Activated naive CD8-positive, alpha-beta T cell treated with anti-CD3 and anti-CD28 coated beads, Interleukin-2, amount 50 U/mL, for 16 hours (primary cell): ENCODE measurements at places on chromosomes 12 and 14.
A peak's percentile ranks its signal among the peaks of the same experiment; 100 is the strongest.

DNA sequence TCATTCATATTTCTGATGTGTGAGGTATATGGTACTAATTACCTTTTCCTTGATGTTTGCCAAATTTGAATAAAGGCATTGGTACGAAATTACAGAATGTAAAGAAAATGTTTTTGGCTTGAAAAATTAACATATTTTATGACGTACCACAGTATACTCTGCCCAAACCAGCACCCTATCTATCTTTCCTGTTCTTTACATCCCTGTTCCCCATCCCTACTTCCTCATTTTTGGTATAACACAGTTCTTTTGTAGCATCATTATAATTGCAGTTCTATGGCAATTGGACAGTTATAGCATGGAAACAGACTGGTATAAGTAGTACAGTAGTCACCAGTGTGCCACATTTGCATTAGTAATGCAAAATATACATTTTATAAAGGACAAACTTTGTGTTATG is 7.0 kb upstream of the CCT2 start:
- no peak for DNase-seq

DNA sequence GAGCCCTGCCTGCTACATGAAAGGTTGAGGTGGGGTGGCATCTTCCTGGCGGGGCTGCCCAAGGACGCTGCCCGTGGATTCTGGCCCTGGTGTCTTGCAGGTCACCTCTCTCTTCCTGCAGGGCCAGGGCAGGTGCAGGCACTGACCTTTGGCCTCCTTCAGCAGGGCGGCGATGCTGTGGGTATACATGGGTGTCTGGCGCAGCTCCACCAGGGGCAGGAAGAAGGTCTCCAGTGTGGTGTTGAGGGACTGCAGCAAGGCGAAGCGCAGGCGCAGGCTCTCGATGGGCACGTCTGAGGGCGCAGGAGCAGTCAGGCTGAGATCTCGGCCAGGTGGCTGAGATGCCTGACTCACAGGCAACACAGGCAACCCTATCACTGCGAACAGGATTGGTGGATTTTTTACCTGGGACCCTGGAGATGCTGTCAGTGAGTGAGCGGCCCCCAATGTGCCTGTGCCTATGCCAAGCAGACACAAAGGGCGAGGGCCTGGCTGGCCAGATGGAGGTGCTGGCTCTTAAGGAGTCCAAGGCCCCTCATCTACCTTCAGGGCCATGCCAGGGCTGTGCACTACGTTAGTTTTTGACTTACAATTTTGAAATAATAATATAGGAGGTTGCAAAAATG is 45.7 kb downstream of the TRAFD1 start:
- DNase-seq: no peak

DNA sequence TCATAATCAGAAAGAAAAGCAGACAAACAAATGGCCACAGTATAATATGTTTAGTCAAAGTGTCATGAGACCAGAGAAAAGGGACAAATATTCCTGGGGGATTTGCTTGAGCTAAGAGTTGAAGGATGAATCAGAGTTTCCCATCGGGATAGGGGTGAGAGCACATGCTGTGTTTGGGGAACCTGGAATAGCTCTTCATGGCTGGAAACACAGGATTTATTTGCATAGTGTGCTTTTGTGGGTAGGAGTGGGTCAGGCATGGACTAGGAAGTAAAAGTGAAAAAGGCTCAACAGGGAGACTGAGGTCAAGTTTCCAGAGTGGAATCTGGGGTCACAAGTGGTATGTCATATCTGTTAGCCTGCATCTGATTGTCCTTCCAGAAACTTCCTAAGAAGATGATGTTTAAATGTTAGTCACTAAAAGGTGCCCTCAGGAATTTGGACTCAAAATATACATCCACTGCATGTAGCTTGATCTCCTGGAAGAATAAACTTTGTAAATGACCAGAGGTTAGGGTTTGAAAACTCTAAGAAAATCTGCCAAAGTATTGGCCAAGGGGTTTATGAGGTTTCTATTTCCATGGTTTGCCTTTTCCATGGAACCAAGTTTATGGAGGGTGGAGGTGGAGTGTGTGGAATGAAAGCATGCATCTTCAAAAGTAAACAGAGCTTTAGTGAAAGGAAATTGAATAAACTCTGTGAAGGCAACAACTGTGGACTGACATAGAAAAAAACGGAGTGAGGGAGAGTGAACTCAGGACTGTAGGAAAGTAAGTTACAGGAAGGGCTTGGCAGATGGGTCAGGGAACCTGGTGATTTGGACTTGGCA is 344.6 kb downstream of the C12orf75 start:
- DNase-seq: no peak

DNA sequence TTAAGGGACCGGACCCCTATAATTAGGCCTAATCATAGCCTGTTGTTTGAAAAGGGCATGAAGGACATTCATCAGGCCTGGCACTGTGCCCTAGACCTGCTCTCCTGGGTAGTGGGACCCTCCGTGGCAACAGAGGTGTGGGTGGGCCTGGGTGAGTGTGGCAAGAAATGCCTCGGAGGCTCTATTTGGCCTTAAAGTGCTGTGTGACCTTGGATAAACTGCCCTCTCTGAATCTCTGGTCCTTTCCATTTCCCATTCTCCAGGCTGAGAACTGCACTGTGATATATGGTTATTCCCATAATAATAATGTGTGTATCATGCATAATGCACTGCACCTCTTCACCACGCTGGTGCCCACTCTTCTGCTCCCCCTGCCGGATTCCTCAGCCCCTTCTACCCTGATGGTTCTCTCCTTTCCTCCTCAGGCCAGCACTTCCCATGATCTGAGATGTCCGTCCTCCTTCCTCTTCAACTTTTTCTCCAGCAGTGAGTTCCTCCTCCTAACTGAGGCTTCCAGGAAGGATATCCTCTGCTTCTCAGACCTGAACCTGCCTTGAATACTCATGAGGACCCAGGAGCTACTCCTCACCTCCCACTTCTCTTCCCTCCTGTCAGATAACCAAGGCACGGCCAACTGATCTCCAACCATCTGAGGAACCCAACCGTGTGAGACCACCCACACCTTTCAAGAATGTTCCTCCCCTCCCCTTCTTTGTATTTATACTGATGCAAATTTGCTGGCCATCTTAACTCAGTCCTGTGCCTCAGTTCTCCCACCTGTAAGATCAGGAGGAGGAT is 111.0 kb upstream of the PZP start:
- DNase-seq: no peak

DNA sequence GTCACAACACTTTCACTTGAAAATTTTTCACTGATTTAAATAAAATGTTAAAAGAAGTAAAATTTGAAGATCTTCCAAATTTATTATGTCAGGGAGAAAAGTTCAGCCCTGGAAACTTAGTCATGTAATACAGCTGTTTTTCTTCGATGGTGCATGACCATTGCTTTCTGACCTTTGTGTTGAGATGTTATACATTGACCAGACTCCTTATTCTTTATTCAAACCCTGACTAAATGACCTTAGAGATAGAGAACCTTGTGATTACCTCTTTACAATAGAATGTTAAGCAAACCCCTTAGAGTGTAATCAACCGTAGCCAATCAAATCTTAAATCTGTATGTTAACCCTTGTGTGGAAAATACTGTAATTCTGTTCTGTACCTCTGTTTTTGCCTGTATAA is 34.5 kb downstream of the PLCZ1 start:
- no peak for DNase-seq

DNA sequence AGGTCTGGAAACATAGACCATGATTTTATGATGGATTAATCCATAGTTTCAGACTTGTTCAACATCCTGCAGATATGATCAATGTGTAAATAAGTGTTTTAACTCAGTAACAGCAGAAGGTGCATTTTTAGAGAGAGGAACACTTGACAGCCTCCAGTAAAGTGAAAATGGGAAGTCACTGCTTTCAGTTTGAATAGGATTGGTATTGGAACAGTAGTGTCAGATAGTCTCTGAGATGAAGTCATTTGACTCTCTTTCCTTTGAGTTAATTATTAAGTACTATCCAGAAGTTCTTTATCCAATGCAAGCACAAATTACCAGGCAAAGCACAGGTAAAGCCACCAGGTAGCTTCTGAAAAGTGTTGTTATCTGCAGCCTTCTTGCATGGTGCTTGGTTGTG is 14.5 kb upstream of the NAV3 start:
- no peak for DNase-seq

DNA sequence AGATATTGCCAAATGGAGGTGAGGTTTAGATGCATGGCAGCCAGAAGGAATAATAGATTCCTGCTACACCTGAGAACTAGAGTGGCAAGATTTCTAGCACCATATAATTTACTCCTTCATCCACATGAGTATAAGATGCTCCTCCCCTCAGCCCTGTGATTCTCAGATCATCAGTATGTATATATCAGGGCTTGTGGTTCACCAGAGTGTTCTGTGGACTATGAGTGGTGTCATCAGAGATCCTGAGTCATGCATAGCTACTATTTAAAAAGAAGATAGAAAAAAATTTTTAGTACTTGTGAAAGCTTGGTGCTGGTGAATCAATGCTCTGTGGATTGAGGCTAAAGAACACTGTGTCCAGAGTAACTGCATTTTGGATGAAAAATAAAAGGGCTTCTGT is 285.9 kb downstream of the BMP4 start:
- no peak for DNase-seq

- DNase-seq: no peak
Observed at GRCh38 chr12:43480591-43480990, 71.4 kb downstream of the ADAMTS20 start.

DNA sequence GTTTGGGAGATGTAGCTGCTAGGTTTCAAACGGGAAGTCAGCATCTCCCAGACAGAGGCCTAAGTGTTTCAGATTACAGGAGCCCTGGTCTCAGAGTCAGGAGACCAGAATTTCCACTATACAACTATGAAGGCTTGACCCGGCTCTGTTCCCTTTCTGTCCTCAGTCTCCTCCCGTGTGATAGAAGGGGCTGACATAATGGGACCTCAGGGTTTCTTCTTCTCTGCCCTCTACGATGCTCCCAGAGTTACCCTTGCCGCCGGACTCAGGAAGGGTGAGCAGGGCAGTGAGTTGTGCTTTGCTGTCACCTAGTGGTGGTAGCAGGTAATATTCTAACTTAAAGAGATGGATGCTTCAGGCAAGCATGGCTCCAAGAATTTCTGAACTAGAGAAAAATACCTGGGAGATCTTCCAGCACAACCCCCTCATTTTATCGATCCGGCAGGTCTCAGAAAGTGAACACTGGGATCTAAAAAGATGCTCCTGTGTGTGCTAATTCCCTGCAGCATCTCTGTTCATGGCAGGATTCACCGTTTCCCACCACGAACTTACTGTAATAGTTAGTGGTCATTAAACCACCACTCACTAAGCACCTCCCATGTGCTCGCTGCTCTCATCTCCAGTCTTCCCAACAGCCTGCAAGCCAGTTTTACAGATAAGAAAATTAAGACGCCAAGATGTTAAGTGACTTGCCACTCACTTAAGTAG is 84.4 kb downstream of the VWF start:
- DNase-seq: no peak

- DNase-seq: no peak
Observed at GRCh38 chr12:110093631-110094311, 30.4 kb upstream of the IFT81 start.

DNA sequence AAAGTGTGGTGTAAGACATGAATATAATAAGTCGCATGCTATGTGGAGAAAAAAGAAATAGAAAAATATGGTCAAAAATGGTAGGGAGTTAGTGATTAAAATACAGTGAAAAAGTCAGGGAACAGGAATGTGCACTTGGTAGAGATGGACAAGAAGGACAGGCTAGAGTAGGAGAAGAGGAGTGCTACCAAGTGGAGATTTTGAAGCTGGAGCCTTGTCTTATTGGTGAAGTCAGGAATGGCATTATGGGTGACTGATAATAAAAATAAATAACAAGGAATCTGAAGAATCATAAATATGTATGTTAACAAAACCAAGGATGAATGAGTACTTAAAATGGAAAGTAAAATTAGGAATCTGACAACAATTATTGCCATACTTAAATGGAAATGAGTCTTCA is 204.8 kb downstream of the PRKD1 start:
- no peak for DNase-seq

DNA sequence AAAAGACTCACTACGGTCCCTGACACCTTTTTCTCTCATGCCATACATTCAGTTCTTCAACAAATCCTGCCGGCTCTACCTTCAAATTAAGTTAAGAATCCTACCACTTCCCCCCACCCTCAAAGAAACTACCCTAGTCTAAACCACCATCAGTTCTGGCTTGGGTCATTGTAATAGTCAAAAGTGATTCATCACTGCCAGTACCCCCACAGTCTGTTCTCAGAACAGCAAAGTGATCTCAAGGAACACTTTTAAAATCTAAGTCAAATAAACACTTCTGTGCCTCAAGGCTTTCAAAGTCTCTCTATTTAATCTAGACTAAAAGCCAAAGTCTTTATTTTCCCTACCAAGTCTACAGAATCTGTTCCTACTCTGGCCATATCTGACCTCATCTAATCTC is 12.0 kb upstream of the FAM234B start:
- DNase-seq: no peak

DNA sequence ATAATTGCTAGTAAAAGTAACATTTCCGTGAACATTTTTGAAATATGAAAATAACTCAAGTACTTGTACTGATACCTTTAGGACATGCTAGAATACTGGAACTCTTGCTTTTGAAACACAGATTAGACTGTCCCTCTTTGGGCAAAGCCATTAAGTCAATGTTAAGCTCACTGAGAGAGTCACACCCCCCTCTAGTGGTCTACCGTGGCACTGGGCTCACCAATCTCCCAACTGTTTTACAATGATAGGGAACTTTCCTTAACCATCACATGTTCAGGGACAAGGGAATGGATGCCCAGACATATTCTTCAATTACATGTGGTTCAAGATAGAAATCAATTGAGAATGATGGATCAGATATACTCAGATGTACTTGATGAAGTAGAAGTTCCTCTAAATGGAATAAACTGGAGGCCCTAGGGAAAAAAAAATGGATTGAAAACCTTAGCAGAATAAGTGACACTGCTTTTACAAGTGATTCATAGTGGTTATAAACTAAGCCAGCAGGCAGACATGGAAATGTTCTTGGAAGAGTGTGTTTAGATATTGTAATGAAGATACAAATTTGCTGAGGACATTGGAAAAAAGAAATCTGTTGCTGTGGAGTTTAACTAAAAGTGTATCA is 17.8 kb downstream of the NANOG start:
- peak; percentile 33 for DNase-seq

DNA sequence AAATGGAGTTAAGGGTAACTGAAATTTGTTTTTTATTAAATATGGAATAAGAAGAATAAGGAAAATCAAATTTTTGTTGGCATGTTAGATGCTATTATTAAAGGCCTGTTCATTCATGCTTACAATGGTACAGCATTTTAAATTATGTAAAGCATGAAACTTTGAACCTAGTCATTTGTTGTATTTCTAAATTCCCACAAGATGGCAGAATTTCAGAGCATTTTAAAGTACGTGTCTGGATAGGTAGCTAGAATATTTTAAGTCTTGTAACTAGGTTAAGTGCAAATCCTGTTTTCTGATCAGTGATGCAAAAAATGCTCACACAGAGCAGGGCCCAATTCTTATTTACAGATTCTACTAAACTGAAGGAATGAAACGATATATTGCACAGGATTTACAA is 585.6 kb upstream of the MIS18BP1 start:
- DNase-seq: no peak

GRCh38 chr14:103016071-103016470 is 41.3 kb downstream of the CDC42BPB start:
- no peak for DNase-seq
